ENCODE measurements at places on chromosomes 5 and 9. TPM values are rescaled to one million over a fixed set of nuclear protein-coding genes. Genes with fewer than 3 reads are reported as not detected.
A peak's percentile ranks its signal among the peaks of the same experiment; 100 is the strongest.

DNA sequence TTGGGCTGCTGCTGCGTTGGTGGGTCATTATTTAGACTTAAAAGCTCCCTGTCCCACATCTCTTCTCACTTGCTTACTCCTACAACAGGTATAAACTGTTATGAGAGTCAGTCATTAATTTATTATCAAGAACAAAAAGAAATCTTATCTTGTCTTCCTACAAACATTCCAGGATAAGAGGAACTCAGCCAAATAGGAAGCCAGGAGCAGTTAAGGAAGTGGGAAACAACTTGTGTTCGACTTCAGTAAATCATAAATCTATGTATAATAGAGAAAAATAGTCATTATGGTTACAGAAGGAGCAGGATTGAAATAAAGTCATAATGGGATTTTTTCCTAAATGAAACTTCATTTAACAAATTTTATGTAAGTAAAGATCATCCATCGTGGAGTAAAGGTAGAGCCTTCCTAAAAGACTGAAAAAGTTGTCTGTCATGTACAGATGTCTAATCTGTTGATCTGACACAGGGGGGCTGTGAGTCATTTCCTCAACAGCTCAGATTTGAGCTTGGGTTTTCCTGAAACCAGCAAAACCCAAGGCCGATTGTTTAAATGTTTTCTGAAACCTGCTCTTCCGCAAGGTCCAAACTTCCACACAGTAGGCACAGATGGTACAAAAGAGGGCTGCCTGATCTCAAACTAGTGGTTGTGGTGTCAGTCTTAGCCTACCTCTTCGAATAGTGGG is 25.3 kb upstream of the LRRTM2 start:
- DNase-seq: peak; percentile 69

DNA sequence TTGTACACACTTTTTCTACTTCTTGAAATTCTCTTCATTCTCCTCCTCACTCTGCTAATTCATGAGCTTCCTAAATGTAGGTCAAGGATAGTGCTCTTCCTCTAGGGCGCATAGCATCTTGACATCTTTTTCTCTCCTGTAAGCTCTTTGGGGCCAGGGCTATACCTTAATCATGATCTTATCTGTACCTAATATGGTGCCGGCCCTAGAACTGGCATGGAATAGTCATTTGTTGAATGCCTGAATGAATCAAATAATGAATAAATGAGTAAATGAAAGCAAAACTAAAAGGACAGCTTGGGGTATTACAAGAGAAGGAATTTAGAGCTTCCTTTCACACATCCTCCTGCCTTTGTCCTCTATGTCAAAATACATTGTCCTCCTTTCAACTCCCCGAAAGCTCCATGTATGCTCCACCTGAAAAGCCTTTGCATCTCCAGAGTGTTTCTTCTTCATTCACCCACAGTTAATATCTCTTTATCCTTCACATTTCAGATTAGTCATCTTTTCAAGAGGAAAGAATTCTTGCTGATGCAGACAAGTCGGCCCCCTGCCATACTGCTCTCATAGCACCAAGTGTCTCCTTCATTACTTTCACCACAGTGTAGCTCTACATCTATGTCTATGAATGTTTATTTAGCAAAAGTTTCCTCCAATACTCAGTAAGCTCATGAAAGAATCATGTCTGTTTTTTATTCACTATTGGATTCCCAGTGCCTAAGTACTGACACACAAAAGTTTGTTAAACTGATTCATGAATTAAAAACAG is 16.4 kb upstream of the PPP2R2B start:
- no peak for DNase-seq

DNA sequence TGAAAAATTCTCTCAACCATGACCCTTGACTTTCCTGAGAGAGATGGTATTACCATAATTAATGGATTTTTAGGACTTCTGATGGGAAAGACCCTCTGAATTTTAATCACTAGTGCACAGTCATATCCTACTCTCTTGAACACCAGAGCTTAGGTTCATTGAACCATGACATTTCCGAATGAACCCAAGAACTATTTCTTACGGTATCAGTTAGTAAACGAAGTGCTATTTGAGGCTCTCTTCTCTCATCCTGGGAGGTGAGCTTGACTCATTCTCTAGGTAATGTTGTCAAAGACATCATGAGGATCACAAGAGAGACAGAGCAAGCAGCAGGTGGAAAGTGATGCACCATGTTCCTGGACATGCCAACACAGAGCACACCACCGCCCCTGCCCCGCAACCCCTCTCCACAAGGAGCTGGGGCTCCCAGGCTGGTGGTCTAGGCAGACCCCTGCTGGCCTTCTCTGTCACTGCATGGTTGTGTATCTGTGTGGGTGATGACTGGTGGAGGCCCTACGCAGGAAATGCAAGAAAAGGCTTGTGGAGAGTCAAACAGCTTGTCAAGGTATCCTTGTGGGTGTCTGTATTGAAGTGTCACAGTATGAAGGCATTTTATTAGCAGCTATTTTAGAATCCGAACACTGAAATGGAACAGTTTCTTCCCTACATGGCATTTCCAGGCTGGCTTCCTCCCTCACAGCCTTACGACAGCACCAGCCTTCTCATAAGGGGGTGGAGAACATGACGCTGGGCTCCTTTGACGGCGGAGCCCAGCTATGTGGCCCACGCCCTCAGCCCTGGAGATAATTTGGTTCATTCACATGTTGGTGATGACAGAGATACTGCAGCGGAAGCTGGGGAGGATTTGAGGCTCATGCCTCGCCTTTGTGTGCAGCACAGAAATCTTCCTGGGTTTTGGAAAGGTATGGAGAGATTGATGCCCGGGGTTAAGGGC is 297.6 kb downstream of the NTRK2 start:
- no peak for DNase-seq

DNA sequence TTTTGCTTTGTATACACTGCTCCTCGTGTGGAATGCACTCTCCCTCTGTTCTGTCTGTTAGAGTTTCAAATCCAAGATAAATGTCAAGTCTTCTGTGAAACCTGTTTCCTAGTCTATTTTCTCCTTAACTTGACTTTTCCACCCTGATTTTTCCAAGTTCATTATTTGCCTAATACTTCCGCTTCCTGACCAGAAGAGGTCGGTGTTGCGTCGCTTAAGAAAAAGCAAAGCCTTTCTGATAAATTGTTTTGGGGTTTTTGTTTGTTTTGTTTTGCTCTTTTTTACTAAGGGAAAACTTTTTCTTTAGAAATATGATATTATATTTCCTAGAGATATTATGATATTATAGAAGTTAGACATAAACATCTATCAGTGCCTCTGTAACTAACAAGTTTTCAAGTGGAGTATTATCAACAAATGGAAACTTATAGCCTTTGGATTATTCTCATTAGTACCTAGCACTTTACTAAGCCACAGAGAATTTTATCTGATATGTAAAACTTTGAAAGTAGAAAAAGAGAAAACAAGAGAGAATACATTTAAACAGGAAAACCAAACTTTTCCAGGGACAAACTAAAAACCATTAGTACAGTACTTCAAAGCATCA is 55.8 kb downstream of the PHAX start:
- peak; percentile 66 for DNase-seq

GRCh38 chr5:32276173-32276853 is 36.4 kb downstream of the MTMR12 start:
- DNase-seq: no peak

Gene SLCO4C1
- total RNA-seq: under 0.01 TPM

Gene C5orf52
- total RNA-seq: not detected
